MCF 10A (cell line): ENCODE measurements at places on chromosomes 13 and 19.
A peak's percentile ranks its signal among the peaks of the same experiment; 100 is the strongest.

GRCh38 chr19:47471733-47472457 is at the start of gene SLC8A2:
Gene SLC8A2 (minus strand): TSS chr19:47471893. CDS start chr19:47466403, 5,490 bp downstream.
- peak; percentile 56 for DNase-seq

DNA sequence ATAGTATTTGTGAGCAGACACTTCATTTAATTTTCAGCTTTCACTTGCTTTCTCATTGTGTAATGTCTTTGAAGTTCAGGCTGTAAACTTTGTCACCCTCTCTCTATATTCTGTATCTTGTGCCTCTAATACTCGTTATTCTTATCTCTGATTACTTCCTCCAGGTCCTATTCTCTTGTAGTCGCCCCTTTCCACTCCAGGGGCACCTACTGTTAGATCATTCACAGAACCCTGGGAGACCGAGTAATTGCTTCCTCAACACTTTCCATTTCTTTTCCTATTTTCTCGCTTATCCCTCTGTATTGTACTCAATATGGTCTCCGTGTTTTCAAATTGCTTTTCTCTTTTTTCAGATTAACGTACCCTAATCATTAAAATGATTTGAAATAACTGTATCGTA is 93.9 kb upstream of the TDRD3 start:
- DNase-seq, result no peak

DNA sequence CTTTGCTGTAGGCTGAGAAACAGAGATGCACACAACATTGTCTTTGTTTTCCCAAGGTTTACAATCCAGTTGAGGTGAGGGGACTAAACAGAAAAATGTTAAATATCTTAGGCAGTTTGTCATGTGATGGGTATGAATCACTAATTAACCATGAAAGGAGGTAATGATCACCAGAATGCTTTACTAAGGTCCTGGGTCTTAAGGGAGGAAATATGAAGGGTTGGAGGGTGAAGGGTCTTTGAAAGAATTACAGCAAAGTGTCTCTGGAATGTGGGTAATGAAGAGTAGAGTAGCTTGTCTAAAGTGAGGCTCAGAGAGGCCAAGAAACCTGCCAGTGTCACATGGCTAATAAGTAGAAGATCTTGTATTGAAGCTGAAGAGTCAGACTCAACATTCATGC is 19.0 kb downstream of the BIVM start:
- no peak for DNase-seq

DNA sequence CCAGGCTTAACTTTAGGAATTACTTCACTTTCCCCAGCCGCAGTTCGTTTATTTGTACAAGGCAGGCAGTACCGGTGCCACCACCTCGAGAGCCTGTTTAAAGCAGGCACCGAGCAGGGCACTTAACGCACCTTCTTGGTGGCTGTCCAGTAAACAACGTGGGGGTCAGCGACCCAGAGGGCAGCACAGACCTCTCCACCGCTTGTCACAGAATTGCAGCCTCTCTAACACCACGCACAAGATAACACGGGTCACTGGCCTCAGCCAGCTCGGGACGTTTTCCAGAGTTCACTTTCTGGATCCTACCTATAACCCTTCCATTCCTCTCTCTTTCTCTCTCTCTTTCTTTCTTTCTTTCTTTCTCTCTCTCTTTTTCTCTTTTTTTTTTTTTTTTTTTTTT is 16.8 kb upstream of the ELAVL1 start:
- DNase-seq, result no peak

DNA sequence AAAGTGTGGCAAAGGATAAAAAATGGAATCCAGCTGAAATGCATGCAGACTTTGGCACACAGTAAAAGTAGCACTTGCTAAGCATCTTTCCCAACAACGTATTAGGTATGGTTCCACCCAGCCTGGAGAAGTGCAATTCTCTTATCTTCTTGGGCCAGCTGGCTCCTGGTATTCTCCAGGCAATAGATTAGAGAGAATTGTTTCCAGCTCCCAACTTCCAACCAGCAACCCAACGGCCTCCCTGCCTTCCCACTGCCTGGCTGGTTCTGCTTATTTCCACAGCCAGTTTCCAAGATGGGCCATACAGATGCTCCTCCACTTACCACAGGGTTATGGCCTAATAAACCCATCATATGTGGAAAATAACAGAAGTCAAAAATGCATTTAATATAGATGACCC is 133.4 kb downstream of the OXGR1 start:
- DNase-seq, result no peak

GRCh38 chr19:37905946-37906868 is at the start of gene WDR87:
Gene WDR87 (minus strand): TSS chr19:37906594. CDS start chr19:37898239, 8,355 bp downstream.
- DNase-seq, result no peak

GRCh38 chr19:2543463-2544442 is 67.8 kb downstream of the GADD45B start:
- DNase-seq, result peak; percentile 97

DNA sequence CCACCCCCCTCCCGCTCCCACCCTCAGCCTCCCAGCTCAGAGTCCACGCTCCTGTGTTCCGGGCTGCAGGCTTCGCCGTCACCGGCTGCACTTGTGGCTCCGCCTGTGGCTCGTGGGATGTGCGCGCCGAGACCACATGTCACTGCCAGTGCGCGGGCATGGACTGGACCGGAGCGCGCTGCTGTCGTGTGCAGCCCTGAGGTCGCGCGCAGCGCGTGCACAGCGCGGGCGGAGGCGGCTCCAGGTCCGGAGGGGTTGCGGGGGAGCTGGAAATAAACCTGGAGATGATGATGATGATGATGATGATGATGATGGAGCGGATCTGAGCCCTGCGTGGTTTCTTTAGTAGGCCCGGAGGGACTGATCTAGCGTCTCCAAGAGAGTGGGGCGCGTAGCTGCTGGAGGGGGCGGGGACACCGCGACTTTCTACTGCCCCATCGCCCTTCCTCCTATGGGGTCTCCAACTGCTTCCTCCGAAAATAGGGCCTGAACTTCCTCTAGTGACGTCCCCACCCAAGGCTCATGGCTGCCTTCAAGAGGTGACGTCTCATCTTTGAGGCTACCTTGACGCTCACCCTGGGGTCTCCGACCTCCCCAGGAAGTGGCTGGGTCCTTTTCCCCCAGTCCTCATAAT is 1.4 kb downstream of the RETN start:
- DNase-seq, result no peak

GRCh38 chr13:66077132-66077689 is 1152.9 kb downstream of the PCDH9 start:
- peak; percentile 31 for DNase-seq

- DNase-seq, result peak; percentile 69
Measured at GRCh38 chr13:75365724-75366173, 116.2 kb downstream of the TBC1D4 start.

DNA sequence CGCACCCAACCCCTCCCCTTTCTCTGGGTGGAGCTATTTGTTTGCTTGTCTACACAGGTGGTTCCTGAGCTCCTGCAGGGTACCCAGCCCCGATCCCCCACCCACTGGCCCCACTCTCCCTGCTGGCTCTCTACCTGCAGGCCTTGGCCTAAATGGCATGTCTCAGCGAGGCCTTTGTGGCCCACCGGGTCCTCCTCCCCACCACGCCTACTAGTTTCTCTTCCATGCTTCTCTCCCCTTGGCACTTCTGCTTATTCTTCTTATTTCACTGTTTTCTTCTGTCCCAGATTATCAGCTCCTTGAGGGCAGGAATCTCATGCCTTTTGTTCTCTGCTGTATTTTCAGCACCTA is 57.4 kb upstream of the ZNF536 start:
- DNase-seq, result no peak

DNA sequence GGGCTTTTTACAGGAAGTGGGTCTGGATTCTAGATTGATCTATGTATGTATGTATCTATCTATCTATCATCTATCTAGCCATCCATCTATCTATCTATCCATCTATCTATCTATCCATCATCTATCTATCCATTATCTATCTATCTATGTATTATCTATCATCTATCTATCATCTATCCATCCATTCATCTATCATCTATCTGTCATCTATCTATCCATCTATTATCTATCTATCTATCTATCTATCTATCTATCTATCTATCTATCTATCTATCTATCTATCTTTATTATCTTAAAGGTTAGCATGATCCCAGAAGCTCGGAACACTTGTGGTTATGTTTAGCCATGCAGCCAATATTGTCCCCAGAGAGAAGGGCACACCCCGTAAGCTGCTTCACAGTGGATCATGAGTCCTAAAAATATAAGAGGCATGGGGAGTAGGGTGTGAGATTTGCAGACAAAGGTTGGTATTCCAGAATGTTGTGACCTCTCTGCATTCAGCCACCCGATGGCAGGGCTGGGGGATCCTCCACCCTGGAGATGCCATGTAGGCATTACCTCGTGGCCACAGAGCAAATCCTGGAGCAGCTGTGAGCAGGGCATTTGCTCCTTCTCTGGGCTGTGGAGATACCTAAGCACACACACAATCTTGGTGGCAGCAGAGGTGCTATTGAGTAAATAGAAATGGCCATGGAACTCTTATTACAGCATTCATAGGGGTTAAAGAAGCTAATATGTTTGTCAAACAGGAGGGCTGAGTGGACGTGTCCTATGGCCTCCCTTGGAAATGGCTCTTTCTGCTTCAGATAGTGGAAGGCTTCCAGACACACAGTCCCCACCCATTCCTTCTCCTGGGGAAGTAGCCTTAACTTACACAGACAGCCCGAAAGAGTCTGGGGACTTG is 310.0 kb upstream of the TSHZ3 start:
- DNase-seq, result no peak

DNA sequence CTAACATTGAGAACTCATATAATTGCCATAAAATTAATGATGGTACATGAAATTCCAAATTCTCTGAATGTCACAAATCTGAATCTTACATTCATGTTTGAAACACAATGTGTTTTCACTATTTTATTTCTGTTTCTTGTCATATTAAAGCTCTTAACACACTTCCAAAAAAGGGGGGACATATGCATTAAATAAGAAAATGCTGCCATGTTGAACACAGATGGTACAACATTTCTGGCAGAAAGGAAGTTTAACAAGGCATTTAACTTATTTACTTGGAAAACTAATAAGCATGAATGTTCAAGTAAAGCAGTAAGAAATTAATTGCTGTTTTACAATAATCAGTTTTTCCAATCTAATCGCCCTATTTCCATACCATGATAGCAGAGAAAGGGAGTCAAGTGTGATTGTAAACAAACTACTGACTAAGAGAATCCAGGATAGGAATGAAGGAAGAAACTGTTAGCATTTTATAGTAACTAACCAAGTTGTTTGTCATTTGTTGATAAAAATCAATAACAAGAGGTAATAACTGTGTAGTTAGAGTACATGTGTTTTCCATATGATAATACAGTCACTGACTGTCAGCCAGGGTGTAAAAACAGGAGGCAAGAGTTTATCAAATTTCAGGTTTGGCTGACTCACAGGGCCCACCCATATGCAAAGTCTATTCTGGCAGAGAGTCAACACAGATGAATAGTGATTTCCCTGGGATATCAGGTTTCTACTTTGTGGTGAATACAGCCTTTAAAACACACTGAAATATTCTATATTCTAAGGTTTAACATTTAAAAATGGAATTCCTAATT is 5.7 kb upstream of the FOXO1 start:
- DNase-seq, result peak; percentile 90

- peak; percentile 63 for DNase-seq
Measured at GRCh38 chr13:108993346-108993745, 363.9 kb downstream of the MYO16 start.

GRCh38 chr13:19658831-19659230 is 25.4 kb downstream of the MPHOSPH8 start:
- no peak for DNase-seq

- DNase-seq, result no peak
Measured at GRCh38 chr13:40508127-40508526, 158.3 kb downstream of the FOXO1 start.

GRCh38 chr13:65592731-65593130 is 1637.4 kb downstream of the PCDH9 start:
- no peak for DNase-seq
